ENCODE measurements at places on chromosomes 2 and 18.

DNA sequence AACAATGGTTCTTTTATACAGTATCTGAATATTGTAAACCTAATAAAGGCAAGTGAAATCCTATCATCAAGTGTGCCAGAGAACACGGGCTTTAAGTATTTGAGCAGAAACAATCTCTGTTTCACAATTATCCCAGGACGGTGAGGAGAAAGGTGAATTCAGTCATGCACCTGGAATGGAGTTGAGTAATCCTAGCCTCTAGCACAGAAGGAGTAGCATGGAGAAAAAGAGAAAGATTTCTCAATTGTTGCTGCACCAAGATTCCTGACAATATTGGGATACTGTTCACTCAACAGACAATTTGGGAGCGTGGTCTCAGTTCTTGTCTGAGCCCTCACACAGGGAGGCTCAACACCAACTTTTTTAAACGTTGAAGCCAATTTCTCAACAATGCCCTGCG is 510.6 kb downstream of the SOX11 start:
- DNase-seq: no peak

- no peak for DNase-seq
These were observed 57.2 kb downstream of the RTP5 start for GRCh38 chr2:241926541-241927311.

DNA sequence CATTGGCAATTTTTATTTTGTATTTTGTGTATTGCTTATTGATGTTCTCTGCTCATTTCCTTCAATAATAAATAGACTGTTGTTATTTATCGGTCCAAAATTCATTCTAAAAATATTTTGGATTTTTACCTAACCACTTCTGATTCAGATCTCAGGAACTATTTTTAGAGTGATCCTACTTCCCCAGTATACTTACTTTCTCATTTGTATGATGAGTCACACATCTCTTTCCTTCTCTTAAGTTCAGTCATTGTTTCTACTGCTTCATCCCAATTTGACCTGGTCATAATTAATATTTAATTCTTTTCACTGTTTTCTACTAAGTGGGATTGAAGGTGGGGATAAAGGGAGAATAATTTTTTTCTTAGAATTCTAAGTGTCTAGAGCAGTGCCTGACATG is 75.1 kb downstream of the AGPS start:
- no peak for DNase-seq

- DNase-seq: no peak
These were observed 216.0 kb downstream of the DSEL start for GRCh38 chr18:67300498-67300897.

GRCh38 chr2:171878481-171878993 is 15.5 kb downstream of the SLC25A12 start:
- no peak for DNase-seq

DNA sequence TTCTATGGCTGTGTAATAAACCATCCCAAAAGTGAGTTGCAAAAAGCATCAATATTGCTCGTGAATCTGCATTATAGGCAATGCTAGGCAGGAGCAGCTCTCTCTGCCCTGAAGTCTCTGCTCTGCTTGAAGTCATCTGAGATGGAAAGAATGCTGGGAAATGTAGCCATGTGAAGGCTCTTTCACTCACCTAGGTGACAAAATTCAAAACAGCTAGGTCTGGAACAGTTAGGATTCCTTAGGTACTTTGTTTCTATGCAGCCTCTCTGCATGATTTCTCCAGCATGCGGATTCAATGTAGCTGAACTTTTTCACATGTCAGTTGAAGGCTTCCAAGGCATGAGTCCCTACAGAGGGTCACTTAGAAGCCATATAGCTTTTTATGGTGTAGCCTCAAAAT is 1383.7 kb downstream of the LRP1B start:
- DNase-seq: no peak

DNA sequence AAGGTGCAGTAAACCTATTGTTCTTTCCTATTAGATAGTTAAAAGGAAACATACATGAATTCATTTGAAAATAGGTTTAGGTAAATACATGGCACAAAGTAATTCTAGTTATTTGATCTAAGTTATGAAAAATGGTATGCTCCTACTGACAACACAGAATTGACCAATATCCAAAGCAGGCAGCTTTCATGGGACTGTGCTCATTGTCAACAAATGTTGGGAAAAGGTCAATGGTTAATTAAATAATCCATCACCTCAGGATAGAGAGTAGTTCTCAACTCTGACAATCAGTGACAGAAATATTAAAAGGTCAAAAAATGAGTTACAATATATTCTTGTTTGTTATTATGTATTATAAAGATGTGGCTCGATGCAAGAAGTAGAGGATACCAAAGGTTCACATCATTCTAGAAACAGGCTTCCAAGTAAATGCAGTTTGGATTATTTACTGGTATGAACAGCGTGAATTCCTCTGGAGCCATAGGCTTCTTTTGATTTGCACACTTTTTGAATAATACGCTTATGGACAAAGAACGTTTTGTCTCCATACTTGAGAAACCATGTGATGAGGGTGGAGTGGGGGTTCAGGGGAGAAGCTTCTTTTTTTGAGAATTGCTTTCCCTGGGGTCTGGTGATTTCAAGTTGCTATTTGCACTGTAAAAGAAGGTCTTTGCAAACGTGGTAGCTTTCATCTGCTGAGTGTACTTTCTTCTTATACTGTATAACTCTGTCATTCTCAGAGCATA is 422.0 kb upstream of the ZEB2 start:
- no peak for DNase-seq

DNA sequence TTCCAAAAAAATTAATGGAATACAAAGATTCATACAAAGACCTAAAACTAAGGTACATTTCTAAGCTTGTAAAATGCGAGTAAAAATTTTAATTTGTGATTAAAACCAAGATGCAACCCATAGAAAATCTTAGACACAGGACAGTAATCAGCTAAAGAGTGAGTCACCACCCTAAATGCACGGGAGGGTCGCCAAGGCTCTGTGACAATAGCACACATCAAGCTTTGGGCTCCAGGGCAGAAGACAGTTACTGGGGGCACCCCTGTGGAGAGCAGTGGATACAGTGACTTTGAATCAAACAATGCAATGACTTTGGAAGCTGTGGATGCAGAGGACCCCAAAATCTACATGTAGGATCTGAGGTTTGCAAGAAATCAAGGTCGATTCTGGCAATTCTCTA is 7.5 kb downstream of the FLACC1 start:
- no peak for DNase-seq

DNA sequence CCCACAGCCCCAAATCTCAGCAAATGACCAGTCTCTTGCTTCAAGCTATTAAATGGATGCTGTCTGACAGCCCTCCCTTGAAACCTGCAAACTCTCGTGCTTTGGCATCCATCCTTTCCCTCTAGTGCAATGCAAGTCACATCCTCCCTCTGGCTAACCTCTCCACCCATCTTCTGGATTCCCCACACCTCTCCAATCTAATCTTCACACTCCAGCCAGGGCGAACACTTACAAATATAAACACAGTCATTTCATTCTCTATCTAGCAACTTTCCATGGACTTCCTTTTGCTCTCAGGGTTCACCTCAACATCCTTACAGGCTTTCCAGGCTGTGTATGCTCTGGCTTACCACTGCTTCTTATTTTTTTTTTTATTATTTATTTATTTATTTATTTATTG is 10.1 kb upstream of the NARS1 start:
- no peak for DNase-seq

- no peak for DNase-seq
These were observed 155.3 kb upstream of the SLC39A10 start for GRCh38 chr2:195501746-195502145.

- no peak for DNase-seq
These were observed 94.7 kb upstream of the SP3 start for GRCh38 chr2:174059884-174060244.

- no peak for DNase-seq
These were observed 683.0 kb downstream of the SLC4A3 start for GRCh38 chr2:220310451-220310861.

- peak; percentile 27 for DNase-seq
These were observed 135.2 kb downstream of the ALPK2 start for GRCh38 chr18:58493516-58494253.

DNA sequence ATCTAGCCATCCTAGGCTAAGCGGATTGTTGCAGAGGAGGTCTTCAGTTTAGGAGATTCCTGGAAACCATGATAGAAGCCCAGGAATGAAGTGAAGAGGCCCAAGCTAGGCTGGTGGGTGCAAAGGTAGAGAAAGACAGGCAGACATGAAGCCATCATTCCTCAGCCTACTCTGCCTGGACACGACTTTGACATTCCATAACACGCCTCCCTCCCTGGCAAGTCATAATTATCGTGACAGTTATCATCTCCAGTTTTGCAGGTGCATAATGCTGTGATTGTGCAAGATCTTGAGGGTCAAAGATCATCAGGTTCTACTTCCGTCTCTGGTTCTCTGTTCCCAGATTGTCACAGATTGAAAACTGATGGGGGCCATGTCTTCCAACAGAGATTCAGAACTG is 15.2 kb upstream of the FZD5 start:
- DNase-seq: no peak

- DNase-seq: no peak
These were observed 20.1 kb downstream of the GPR35 start for GRCh38 chr2:240645346-240645745.

DNA sequence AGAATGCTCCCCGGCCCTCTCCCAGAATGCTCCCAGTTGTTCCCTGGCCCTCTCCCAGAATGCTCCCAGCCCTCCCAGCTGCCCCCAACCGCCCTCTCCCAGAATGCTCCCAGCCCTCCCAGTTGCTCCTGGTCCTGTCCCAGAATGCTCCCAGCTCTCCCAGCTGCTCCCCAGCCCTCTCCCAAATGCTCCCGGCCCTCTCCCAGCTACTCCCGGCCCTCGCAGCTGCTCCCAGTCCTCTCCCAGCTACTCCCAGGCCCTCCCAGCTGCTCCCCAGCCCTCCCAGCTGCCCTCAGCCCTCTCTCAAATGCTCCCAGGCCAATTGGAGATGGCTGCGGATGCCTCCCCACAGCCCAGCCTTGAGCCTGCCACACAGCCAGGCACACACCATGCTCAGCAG is 31.1 kb downstream of the BIN1 start:
- no peak for DNase-seq

DNA sequence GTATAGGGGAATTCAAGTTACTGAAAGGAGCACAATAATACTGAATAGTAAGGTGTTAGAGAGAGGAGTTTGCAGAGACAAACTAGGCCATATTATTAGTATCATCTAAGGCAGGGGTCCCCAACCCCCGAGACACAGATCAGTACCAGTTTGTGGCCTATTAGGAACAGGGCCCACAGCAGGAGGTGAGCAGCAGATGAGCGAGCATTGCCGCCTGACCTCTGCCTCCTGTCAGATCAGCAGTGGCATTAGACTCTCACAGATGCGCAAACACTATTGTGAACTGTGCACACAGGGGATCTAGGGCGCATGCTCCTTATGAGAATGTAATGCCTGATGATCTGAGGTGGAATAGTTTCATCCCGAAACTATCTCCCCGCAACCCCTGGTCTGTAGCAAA is 41.8 kb upstream of the TMEM200C start:
- no peak for DNase-seq

GRCh38 chr2:152420363-152420762 is 85.4 kb downstream of the FMNL2 start:
- no peak for DNase-seq

DNA sequence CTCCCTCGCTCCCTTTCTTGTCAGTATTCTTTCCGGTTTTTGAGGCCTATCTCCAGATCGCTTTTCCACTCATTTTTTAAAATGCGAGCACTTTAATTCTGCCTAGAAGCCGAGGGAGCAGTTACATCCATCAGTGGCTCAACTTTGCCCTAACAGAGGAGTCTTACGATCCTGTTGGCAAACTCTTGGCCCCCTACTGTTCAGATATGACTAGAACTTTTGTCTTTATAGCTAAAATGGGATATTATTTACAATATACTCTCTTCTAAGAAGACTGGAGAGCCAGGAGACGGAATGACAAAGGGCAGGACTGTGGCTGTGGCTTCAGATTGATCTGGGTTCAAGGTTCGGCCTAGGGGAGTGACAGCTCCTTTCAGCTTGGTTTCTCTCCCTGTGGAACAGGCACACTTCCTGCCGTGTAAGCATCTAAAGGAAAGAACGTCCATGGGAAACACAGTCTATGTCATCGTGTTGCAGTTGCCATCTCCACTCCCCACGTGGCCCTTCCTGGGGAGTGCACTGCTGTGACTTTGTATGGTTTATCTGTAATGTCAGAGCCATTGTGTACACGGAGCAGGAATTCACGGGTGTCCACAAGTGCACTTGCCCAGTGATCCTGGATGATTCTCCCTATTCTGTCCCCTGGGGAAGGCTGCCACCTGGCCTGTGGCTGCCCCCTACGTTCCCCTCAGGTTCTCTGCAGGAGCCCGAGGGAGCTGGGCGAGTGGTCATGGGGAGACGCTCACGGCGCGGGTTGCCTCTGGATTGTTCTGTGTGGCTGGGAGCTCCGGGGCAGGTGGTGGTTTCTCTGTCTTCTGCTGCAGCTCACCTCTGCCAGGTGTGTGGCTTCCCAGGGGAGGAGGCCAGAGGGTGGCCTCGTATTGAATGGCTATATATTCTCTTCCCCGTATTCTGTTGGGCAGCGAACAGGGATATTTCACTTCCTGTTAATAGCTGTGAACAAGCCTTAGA is 222.0 kb downstream of the LDLRAD4 start:
- DNase-seq: no peak

DNA sequence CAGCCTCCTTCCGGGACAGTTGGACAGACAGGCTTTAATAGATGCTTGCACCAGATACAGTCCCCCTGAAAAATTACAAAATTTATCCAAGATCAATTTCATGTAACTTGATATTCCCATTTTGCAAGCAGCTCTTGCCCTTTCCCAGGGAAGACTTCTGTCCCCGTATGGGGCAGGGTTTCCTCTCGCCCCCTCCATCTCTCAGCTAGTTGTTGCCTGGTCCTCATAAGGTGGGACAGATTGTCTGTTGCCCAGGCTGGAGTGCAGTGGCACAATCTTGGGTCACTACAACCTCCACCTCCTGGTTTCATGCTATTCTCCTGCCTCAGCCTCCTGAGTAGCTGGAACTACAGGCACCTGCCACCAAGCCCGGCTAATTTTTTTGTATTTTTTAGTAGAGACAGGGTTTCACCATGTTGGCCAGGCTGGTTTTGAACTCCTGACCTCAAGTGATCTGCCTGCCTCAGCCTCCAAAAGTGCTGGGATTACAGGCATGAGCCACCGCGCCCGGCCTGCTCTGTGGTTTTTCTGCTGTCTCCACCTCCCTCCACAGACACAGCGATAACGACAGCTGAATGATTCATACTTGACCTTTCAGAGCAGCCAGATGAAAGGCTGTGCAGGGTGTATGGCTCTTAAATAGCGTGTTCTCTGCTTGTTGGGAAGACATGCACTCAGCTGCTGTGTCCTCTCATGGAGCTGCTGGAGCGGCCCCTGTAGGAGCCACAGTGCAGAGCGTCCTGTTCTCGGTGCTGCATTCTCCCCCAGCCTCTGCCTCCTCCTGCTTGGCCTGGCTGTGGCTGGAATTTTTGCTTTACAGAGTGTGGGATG is 61.4 kb downstream of the TTC39C start:
- DNase-seq: peak; percentile 51

Data from activated T-helper 1 cell treated with anti-CD3 and anti-CD28 coated beads, Interleukin-2, amount 50 U/mL, for 16 hours (primary cell).